CD4-positive, alpha-beta T cell treated with Interleukin-10 for 1 hour (primary cell): ENCODE measurements at places on chromosomes 12 and 14.

DNA sequence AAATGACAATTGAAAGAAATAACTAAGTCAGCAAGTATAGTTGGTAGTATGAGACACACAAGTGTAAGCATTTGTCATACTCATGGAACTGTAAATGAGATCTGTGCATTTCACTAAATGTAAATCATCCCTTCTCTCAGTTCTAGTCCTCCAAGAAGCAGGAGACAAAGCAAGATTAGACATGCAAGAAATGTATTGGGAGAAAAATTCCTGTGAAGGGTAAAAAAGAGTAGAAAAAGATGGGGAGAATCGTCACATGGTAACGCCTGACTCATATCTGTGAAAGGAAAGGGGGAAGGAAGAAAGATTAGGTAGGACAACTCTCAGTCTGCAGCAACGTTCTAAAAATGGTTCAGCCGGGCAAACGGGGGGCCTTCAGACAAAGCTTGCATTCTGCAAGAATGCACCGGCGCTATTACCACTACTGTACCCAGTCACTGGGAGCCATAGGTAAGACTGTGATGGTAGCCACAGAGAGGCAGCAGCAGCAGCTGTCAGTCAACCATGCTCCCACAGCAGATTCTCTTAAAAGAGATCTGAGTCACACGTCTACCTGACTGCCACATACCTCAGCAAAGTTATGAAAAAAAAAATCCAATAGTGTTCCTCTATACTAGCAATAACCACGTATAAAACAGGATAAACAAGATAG, 18.0 kb upstream of the RFX4 start:
- DNase-seq: no peak

- no peak for DNase-seq
Measured at GRCh38 chr12:122917507-122918121, 21.7 kb upstream of the VPS37B start.

DNA sequence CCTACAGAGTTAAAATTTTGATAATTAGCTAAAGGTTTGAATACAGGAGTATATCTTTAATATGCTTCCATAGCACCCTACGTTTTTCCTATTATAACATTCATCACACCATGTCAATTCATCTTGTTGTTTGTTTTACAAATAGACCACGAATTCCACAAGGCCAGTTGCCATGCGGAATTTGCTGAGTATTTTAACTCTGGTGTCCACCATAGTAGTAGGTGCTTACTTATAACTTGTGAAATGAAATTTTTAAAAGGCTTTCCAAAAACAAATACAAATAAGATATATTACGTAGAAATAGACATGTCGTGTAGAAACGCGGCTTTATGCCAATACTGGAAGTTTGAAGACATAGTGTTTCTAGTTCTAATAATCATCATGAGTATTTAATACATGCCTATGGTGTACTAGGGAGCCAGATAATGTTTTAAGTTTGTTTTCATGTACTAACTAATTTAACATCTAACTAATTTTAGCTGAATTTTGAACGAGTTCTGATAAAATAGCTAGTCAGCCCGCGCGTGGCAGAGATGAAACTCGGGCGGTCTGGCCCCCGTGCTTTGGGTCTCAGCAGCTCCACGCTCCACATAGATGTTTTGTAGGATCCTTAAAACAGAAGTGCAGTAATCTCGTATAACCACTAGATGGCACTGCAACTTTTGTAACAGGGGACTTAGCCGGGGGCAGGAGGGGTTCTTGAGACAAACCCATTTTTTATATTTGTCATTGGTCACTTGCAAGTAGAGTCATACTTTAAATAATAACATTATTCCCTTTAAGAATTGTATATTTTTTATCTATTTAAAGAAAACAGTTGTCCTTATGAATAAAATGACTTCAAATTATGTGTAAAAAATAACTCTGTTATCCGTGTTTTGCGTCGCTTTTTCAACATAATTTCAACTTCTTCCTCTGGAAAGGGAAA, 10.2 kb downstream of the CD69 start:
- peak; percentile 91 for DNase-seq

GRCh38 chr12:89949457-89950195, 241.0 kb upstream of the ATP2B1 start:
- DNase-seq: peak; percentile 94

- no peak for DNase-seq
Measured at GRCh38 chr12:105736498-105736897, 402.3 kb downstream of the NUAK1 start.

DNA sequence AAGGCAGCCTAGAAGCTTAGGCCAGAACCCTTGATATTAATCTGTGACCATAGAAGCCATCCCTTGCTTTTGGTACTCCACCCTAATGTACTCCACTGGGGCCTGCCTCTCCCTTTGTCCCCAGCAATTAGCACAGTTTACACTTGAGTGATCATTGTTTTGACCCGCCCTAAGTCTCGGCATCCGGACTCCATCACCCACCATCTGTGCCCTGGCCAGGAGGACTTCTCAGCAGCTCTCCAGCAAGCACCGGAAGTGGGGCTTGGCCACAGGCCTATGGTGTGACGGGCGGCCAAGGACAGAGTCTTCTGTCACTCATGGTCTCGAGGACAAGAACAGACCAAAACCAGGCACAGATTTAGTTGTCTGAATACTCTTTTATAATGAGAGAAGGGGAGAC, 126.5 kb upstream of the NTF3 start:
- no peak for DNase-seq

GRCh38 chr12:131066886-131067490, 113.3 kb downstream of the ADGRD1 start:
- no peak for DNase-seq

- no peak for DNase-seq
Measured at GRCh38 chr12:99809909-99810308, 162.4 kb downstream of the GARIN6 start.

DNA sequence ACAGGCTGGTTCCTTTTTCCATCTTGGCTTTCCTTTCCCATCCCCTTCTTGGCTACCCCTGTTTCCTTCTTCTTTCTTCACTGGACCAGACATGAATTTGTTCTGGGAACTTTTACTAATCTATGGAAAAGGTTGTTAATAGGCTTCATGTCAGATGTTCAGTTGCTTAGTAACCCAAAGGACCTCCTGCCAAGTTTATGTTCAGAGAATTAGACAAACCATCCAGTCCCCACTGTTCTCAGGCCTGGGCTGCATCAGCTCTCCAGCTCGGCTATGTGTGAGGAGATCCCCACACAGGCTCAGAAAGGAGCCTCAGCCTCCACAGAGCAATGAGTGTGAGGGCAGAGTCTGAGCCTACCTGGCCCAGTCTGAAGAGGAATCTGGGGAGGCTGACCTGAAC, 78.0 kb downstream of the AKAP6 start:
- DNase-seq: no peak

- no peak for DNase-seq
Measured at GRCh38 chr12:113290506-113290905, 44.4 kb downstream of the SLC8B1 start.

DNA sequence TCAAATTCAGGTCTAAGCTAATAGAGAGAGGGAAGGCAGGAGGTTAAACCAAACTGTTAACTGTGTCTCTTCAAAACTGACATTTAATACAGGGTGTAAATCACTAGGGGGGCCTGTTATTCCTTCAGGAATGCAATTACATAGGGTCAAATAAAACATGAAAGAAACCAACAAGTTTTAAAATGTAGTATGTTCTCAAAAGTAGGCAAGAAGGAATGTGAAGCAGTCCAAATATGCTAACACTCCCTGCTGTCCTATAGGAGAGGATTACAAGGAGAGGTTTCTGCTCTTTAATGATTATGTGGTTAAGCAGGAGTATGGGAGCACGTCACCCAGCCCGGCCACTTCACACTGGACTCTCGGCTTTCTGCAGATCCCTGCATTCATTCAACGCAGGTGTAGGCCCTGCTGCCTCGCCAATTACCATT, 42.5 kb upstream of the BMP4 start:
- no peak for DNase-seq

DNA sequence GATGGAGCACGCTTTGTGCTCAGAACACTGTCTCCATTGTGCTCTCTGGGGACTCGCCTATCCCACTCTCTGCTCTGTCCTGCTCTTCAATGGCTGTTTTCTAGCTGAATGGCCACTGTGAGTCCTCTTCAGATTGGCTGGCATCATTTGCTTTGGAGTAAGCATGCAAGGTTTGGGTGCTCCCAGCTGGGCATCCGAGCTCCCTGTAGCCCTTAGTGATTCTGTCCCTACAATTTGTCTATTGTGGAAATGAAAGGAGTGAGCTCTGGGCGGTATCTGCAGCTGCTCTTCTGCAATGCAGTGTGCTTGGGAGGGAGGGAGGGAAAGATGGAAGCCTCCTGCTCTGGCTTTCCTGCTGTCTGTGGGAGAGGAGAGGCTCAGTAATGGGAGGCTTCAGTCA, 84.8 kb downstream of the SMOC1 start:
- no peak for DNase-seq

GRCh38 chr14:44099743-44100488, 407.2 kb downstream of the FSCB start:
- DNase-seq: no peak

GRCh38 chr14:53872681-53873089, 83.9 kb downstream of the BMP4 start:
- DNase-seq: no peak

- peak; percentile 3 for DNase-seq
Measured at GRCh38 chr14:97824218-97824617, 1027.0 kb downstream of the VRK1 start.

- DNase-seq: peak; percentile 32
Measured at GRCh38 chr14:52313462-52313861, 650 bp upstream of the PTGER2 start.

GRCh38 chr14:103543140-103543539, 14.1 kb downstream of the TRMT61A start:
- no peak for DNase-seq

DNA sequence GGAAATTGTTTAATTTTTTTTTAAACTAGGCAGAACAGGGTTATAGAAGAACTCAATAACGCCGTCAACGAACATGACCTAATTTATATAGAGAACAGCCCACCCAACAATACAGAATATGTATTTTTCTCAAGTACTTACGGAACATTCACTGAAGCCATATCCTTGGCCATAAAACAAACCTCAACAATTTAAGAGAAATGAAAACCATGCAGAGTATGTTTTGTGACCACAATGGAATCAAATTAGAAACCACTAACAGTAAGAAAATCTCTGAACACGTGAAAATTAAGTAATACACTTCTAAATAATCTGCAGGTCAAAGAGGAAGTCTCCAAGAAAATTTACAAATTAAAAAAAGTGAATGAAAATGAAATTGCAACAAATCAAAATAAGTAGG, 9.4 kb downstream of the SART3 start:
- no peak for DNase-seq

DNA sequence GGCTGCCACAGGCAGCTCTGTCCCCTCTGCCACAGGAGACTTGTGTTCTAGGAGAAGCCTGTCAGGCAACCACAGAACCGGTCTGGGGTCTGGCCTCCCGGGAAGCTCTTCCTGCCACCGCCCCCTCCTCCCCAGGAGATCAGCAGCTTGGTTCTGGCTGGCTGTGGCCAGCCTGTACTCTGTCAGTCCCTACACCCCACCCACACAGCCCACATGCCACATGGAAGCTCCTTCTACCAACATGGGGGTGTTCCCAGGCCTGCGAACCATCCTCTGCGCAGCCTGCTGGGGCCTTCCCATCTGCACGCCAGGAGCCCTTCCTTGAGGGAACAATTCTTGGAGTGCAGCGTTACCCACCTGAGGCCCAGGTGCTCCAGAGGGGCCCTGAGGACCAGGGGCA, 16.8 kb downstream of the TMEM106C start:
- DNase-seq: no peak

DNA sequence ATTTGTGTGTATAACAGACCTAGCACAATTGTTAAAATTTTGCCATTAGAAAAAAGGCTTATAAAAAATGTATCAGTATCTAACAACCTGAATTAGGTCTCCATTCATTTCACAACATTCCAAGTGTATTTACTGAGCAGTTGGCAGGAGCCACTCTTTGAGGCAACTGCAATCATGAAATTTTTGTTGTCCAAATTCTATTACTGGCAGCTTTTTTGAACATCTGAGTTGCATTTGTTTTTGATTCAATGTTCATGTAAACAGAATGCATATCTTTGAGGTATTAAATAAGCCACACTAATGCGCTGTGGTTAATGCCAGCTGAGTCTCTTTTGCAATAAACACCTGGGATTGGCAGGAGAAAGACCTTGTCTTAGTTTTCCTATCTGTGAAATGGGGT, 8.7 kb downstream of the KITLG start:
- no peak for DNase-seq

GRCh38 chr14:95418858-95419257, 97.6 kb downstream of the SYNE3 start:
- no peak for DNase-seq

DNA sequence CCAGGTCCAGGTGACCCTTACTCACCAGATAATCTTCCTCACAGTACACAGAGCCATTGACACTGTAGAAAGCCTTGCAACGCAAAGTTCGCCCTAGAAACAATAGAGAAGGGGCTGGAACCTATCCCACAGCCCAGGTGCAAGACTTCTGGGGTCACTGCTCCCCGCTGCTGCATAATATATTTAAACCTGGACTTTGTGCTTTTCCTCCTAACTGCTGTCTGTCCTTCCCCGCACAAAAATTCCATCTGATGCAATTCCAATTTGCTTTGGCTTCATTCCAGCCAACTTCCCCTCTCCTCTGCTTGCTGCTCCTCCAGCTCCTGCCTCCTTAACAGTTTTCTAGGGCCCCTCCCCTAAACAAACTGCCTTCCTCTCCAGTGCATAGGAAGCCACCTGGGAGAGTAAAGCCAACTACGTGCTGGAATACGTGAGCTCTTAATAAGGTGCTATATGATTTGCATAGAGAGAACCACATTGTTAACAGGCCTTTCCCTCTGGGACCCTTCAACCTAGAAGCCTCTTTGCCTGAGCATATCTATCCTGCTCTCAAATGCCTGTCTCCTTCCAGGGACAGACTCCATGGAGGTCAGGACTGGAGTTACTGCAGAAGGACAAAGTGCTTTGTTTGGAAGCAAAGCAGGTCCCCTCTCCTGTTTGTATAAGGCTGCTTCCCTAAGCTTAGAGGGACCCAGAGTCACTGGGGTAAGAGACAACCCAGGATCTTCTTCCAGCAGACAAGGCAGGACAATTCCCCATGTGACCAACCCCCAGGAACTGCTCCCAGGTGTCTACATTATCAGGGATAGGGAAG, 5.5 kb downstream of the AJUBA start:
- no peak for DNase-seq

- peak; percentile 73 for DNase-seq
Measured at GRCh38 chr12:53984901-53985691, at the start of gene HOXC10. Gene HOXC10, plus strand, starts transcription at chr12:53985146. Its CDS starts 114 bp downstream, at chr12:53985260.

- DNase-seq: no peak
Measured at GRCh38 chr14:58747181-58747580, 109.4 kb downstream of the DACT1 start.

- no peak for DNase-seq
Measured at GRCh38 chr12:5429741-5430557, 2.0 kb upstream of the NTF3 start.
